Ovary (tissue), 10 donors: ENCODE measurements at places on chromosomes 7 and 10. TPM values are rescaled to one million over a fixed set of nuclear protein-coding genes. Genes with fewer than 3 reads are reported as not detected.

DNA sequence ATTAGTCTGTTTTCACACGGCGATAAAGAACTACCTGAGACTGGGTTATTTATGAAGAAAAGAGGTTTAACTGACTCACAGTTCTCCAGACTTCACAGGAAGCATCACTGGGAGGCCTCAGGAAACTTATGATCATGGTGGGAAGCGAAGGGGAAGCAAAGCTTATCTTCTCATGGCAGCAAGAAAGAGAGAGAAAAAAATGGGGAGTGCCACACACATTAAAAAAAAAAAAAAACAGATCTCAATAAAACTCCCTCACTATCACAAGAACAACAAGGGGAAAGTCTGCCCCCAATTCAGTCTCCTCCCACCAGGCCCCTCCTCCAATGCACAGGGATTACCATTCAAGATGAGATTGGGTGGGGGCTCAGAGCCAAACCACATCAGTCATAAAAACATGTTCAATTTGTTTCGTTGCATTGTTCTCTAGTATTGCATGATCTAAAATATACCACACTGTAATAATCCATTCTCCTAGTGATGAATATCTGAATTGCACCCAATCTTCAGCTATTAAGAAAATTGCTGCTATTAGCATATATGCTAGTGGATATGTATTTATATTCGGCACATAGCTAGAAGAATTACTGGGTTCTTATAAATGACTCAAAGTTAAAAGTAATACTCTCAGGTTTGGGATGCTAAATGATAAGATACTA, 328.9 kb upstream of the KCND2 start:
- H3K4me3 ChIP-seq = no peak overlapping the region
- no peak for DNase-seq
- H3K27me3 ChIP-seq = peaks cover 6% of the 10 kb centered on the region
- H3K27ac ChIP-seq = no peak overlapping the region

GRCh38 chr7:45921381-45921698, 268 bp upstream of the IGFBP3 start:
- H3K4me1 ChIP-seq = peaks cover 4% of the 10 kb centered on the region
- peak overlapping the region; percentile 78 for H3K4me3 ChIP-seq
- H3K27ac ChIP-seq = no peak overlapping the region
- no peaks in the 10 kb centered on the region for H3K27me3 ChIP-seq
- H3K36me3 ChIP-seq = no peaks in the 10 kb centered on the region

DNA sequence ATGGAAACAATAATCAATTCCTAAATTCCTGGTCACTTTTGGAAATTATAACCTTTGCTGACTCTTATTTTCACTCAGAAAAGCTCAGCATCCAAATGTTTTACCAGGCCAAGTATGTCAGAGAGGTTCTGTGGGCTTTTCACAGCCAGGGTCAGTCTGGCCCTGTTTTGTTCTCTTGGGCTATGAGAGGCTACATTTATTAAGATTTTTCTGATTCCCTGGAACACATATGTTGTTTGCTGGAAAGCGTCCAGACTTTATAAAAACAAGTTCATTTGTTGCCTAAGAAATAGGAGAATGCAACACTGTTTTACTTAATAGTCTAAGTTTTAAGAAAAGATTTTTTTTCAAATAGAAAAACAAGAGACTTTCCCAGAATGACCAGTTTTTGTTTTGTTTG, 238.4 kb upstream of the PLXDC2 start:
- H3K4me1 ChIP-seq = peaks cover 4% of the 10 kb centered on the region
- no peak overlapping the region for H3K27ac ChIP-seq
- H3K36me3 ChIP-seq = no peaks in the 10 kb centered on the region
- no peak overlapping the region for H3K4me3 ChIP-seq
- no peaks in the 10 kb centered on the region for H3K27me3 ChIP-seq

- H3K4me1 ChIP-seq = peaks cover 14% of the 10 kb centered on the region
- no peaks in the 10 kb centered on the region for H3K27me3 ChIP-seq
- H3K36me3 ChIP-seq = no peaks in the 10 kb centered on the region
Measured at GRCh38 chr10:5573968-5574641, 49.3 kb downstream of the CALML3 start.

DNA sequence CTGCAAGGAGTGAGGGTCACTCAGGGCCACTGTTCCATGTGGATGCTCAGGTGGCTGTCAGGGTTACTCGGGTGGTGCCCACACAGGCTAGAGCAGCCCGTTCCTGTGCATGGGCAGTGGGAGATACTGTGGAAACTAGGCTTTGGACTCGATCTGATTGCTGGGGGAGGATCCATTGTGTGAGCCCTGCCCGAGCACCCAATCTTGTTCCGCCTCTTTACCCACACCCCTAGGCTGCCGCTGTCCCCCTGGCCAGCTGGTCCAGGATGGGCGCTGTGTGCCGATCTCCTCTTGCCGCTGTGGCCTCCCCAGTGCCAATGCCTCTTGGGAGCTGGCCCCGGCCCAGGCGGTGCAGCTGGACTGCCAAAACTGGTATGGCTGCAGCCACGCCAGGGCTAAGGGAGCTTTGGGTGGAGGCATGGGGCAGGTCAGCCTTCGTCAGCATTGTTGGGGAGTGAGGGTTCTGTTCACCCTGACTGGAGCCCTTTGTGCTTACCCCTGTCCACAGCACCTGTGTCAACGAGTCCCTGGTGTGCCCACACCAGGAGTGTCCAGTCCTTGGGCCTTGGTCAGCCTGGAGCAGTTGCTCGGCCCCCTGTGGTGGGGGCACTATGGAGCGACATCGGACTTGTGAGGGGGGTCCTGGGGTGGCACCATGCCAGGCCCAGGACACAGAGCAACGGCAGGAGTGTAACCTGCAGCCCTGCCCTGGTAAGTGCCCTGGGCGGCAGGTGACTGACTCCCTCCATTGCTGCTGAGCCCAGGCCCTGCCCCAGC, 12.4 kb upstream of the ZNF862 start:
- DNase-seq = no peak
- H3K36me3 ChIP-seq = no peaks in the 10 kb centered on the region
- no peaks in the 10 kb centered on the region for H3K4me1 ChIP-seq
- H3K27me3 ChIP-seq = no peaks in the 10 kb centered on the region

DNA sequence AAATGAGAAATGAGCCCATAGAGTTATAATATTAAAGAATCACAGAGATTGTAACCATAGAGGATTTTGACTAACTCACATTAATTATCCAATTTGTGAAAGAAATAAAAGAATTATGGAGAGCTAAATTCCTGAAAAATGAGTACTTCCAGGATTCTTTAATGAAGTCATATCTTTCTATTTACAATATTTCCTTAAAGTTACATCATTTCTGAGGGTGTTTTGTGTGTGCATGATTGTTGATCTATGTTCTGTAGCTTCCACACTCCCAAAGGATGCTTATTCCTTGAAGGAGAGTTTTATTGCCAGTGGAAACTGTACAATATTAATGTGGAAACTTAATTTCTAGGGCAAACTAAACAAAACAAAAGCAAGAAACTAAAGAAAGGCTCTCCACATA, 299.6 kb downstream of the MDFIC start:
- no peaks in the 10 kb centered on the region for H3K36me3 ChIP-seq
- no peaks in the 10 kb centered on the region for H3K4me1 ChIP-seq
- no peak overlapping the region for H3K4me3 ChIP-seq
- no peak overlapping the region for H3K27ac ChIP-seq
- no peak for DNase-seq

DNA sequence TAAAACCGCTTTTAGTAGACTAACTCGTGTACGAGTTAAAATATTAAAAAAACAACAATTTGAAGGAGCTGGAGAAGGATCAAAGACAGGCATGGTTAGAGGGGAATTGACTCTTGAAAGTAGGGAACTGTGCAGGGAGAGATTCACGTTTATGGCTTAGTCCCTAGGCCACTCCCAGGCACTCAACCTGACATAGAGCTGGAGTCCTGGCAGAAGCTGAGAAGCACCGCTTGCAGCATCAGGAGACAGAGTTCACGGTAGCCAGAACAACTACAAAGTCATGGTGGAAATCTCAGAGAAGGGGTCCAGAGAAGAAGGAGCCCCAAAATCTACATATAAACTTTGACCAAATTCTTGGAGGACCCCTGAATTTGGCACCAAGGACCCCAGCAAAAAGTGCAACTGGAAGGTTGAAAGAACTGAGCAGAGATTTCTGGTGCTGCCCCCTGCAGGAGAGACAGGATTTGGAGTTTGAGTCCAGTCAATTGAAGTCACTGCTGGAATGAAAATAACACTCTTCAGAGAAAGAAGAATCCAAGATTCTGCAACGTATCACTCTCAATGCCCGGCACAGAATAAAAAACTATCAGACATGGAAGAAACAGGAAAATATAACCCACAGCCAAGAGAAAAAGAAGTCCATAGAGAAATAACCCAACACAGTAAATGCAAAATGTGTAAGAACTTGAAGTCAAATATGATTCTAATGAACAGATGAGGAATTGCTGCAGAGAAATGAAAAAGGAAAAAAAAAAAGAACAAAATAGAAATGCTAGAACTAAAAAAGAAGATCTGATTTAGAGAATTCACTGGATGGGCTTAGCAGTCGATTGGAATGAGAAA, 493.3 kb upstream of the PODXL start:
- H3K27me3 ChIP-seq = no peaks in the 10 kb centered on the region
- DNase-seq = no peak
- no peak overlapping the region for H3K27ac ChIP-seq

GRCh38 chr10:114276671-114277070, 37.6 kb downstream of the VWA2 start:
- no peak for DNase-seq
- no peak overlapping the region for H3K4me3 ChIP-seq

GRCh38 chr10:49273626-49274025, 25.3 kb upstream of the C10orf71 start:
- H3K27me3 ChIP-seq = no peaks in the 10 kb centered on the region
- DNase-seq = no peak
- H3K4me3 ChIP-seq = no peak overlapping the region
- H3K27ac ChIP-seq = no peak overlapping the region
- H3K4me1 ChIP-seq = no peaks in the 10 kb centered on the region

GRCh38 chr7:21412957-21413356, 14.9 kb upstream of the SP4 start:
- H3K4me3 ChIP-seq = no peak overlapping the region
- H3K4me1 ChIP-seq = no peaks in the 10 kb centered on the region
- no peaks in the 10 kb centered on the region for H3K27me3 ChIP-seq
- DNase-seq = no peak

DNA sequence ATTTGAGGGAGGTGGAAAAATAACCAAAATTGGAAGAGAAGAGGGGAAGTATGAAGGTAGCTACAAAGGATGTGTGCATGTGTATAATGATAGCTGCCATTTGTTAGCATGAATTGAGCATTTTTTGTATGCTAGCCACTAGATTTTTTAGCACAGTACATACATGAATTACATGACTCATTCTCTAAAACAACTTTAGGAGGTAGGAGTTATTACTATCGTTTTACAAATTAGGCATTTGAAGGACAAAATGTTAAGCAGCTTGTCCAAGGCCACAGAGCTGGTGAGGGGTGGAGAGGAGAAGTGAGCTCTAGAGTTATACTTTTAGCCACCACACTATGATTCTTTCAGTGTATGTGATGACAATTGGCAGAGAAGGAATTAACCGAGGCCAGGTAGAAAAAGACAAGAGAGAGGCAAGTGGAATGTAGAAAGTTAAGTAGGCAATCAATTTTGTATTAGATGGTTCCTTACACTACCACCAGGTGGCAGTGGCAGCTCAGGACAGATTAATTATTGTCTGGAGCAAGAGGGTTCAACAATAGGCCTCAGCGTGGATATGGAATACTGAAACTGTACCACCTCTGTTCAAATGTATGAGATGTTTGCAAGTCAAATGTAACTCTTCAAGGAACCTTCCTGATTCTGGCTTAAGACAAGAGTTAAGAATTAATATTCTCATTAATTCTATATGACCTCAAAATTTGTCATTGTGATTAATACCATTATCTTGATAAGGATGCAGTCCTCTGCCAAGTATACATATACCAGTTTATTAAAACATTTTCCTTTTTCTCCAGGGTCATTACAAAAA, 128.0 kb downstream of the MBL2 start:
- no peaks in the 10 kb centered on the region for H3K27me3 ChIP-seq
- no peak overlapping the region for H3K27ac ChIP-seq
- no peaks in the 10 kb centered on the region for H3K36me3 ChIP-seq
- H3K4me3 ChIP-seq = no peak overlapping the region

DNA sequence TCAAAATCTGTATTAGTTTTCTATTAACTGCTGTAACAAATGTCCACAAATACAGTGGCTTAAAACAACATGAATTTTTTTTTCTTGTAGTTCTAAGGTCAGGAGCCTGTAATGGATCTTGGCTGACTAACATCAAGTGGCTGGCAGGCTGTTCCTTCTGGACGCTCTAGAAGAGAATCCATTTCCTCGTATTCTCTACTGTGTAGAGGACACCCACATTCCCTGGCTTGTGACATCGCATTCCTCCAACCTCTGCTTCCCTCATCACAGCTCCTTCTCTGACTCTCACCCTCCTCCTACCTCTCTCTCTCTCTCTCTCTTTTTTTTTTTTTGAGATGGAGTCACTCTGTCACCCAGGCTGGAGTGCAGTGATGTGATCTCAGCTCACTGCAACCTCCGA, 4.8 kb upstream of the CALHM1 start:
- DNase-seq = no peak
- H3K4me1 ChIP-seq = no peaks in the 10 kb centered on the region
- no peaks in the 10 kb centered on the region for H3K36me3 ChIP-seq
- no peak overlapping the region for H3K27ac ChIP-seq
- no peak overlapping the region for H3K4me3 ChIP-seq

DNA sequence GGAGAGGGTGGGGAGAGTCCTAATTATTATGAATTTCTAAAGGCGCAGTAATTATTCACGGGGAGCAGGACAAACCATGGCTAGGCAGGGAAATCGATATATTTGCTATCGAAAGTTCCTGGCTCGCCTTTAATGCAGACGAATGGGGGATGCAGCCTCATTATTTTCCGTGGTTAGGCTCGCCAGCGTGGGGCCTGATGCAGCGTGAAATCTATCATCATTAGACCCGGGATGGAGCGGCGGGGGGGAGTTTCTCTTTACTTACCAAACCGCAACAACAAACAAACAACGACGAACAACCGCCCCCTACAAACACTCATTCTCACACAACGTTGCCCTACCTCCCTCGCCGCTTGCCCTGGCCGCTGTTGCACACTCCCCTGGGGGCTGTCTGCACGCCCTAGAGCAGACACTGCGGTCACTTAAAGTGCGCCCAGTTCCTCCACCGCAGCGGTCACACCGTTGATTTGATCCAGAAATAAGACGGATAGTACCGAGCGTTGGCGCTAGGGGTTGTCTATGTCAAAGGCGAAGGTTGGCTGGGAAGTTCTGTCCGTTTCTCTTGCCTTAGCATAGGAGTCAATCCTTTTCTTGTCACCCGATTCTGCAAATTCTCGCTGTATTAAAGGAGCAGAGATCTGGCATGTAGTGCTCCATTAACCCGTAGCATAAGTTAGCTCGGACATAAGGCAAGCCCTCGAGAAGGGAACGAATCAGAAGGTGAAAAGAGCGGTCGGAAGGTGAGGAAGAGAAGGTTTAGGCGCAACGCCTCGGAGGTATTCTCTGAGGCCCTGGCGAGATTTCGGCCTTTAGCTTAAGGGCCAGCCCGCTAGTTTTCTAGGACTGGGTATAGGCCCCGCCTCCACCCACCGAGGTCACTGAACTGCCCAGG, 10.4 kb downstream of the NXPH1 start:
- no peaks in the 10 kb centered on the region for H3K27me3 ChIP-seq
- no peak overlapping the region for H3K27ac ChIP-seq
- no peaks in the 10 kb centered on the region for H3K36me3 ChIP-seq
- no peak for DNase-seq

Gene MUC12
- total RNA-seq = not detected

Gene AEBP1
- 411 TPM for total RNA-seq

Gene CALML3
- total RNA-seq = not detected

Gene GPR85
- 1.1 TPM for total RNA-seq

Gene CNPY1
- not detected for total RNA-seq

Gene PDE1C
- 5.4 TPM for total RNA-seq

Gene CRPPA
- total RNA-seq = 4.0 TPM
